ENCODE measurements at places on chromosomes 1 and 21.

- no peak for DNase-seq
These were observed 1685.4 kb downstream of the MRPL39 start for GRCh38 chr21:23921670-23922418.

DNA sequence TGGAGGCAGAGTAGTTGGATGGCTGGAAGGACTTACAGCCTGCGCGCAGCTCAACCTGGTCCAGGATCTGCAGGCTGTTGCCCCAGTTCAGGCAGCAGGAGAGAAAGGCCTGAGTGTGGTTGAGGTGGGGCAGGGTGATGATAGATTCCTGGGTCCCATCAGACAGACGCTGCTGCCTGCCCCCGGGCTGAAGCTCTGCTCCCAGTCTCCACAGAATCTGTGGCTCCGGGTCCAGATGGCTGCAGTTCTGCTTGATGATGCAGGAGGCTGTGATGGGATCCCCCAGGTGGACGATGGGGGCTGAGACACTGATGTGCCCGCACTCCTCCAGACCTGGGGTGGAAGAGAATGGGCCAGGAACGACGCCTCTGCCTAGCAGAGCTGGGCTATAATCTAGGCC lies 7.4 kb downstream of the CSF3R start:
- DNase-seq, result no peak

DNA sequence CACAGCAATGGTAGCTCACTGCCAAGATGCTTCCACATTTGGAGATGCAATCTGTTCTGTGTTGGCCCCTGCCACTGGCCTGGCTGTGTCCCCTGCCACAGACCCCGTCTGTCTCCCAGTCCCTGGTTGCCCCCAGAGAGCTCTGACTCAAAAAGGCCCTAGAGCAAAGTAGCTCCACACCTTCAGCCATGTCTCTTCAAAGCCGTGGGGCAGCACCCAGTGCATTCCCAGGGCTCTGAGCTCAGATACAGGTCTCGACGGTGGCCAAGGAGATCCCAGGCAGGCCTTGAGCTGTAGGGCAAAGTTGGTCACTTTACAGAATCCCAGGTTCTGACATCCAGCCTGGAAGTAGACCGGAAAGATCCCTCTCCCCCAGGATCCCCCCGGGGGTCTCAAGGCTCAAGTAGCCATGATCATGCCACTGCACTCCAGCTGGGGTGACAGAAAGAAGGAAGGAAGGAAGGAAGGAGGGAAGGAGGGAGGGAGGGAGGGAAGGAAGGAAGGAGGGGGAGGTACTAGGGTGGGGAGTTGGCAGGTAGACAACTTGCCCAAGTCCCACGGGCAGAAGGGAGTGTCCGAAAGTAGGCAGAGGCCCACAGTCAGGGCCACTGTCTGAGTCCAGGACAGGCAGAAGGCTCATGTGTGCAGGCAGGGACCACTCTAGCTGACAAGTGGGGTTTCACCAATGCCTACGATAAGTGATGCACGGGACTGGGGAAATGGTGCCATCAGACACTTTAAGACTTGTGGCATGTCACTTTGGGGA lies 4.8 kb upstream of the ARF1 start:
- DNase-seq, result no peak

GRCh38 chr21:44626673-44627143 lies at the start of gene KRTAP10-9:
Gene KRTAP10-9 (plus strand): TSS chr21:44627093. CDS start chr21:44627172, 79 bp downstream.
- no peak for DNase-seq

DNA sequence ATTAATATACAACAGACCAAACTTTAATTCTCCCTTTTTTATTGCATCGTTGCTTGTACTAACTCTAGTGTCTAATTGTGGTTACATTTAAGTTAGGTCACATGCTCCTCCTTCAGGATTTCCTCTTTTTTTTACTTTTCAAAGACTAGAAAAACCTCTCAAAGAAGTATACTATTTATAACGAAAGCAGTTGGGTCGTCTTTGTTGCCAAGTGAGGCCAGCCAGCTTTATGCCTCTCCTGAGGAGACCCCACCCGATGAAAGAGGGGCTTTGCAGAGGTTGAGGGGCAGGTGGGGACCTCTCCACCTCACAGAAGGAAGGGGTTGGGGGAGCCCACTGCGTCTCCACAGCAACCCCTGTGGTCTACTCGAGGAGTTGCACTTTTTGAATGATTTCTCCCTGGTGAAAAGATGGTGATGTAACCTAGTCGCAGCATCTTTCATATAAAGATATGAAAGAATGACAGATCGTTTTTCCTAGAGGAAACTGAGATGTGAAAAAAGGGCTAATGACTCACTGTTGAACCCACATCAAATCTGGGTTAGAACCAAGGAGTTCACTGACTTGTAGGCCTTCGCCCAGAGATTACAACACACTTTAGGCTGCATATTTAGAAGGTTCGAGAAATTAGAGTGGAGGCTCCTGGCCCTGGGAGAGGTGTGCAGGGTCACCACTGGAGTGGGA lies 6.4 kb downstream of the TGFB2 start:
- DNase-seq, result no peak

- no peak for DNase-seq
These were observed 59.6 kb downstream of the CAMK2N1 start for GRCh38 chr1:20426371-20426770.

- no peak for DNase-seq
These were observed 88.8 kb downstream of the STUM start for GRCh38 chr1:226637147-226637935.

- no peak for DNase-seq
These were observed 18.2 kb downstream of the CRYZ start for GRCh38 chr1:74714429-74715235.

DNA sequence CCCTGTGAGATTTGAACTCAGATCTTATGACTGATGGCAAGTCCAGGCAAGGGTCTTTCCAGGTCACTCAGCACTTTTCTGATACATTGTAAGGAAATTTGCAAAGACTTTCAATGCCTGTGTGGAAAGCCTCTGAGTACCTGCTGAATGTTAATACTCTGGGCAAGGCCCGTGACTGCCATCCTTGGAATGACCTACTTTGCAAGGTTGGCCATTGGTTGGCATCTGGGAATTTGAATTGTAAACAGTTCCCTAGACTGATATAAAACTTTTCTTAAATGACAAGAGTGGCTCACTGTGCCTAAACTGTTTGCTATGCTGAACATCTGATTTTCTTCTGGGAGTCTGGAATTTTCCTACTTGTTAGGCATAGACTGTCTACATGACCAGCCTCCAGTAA lies 57.1 kb downstream of the CD2 start:
- no peak for DNase-seq

- DNase-seq, result no peak
These were observed 12.7 kb upstream of the SDHB start for GRCh38 chr1:17066361-17067068.

GRCh38 chr1:48003741-48004531 lies 6.8 kb upstream of the TRABD2B start:
- DNase-seq, result peak; percentile 64

GRCh38 chr1:85319491-85319890 lies 43.1 kb upstream of the BCL10 start:
- DNase-seq, result no peak

- DNase-seq, result no peak
These were observed 273.2 kb downstream of the USP25 start for GRCh38 chr21:16002874-16003466.

GRCh38 chr21:38959692-38960061 lies 153.9 kb downstream of the ETS2 start:
- DNase-seq, result no peak

DNA sequence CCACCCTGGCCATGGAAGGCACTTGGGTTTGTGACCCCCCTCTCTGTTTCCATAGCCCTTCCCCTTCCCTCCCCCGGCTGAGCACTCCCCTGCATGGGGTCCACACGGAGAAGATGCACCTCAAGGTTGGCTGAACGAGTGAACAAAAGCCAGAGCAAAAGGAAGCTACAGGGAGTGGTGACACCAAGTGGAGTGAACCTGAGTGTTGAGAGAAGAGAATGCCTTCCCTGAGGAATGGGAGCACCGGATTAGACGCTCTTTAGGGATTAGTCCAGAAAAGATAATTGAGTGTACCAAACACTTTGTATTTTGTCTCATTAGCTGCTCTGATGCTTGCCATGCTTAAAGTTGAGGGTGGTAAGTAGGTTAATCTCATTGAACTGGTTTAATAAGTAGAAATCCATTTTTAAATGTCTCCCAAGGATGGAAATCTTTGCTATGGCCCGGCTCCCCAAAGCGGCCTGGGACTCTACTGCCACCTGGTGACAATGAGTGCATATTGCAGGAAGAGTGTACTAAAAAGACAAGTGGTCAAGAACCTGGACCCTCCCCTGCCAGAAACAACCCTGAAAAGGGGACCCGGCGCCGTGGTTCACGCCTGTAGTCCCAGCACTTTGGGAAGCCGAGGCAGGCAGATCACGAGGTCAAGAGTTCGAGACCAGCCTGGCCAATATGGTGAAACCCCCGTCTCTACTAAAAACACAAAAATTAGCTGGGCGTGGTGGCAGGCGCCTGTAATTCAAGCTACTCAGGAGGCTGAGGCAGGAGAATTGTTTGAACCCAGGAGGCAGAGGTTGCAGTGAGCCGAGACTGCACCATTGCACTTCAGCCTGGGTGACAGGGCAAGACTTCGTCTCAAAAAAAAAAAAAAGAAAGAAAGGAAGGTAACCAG lies 150.6 kb upstream of the ZC3H12A start:
- no peak for DNase-seq

GRCh38 chr21:44874497-44875315 lies 1.2 kb upstream of the PTTG1IP start:
- DNase-seq, result no peak

DNA sequence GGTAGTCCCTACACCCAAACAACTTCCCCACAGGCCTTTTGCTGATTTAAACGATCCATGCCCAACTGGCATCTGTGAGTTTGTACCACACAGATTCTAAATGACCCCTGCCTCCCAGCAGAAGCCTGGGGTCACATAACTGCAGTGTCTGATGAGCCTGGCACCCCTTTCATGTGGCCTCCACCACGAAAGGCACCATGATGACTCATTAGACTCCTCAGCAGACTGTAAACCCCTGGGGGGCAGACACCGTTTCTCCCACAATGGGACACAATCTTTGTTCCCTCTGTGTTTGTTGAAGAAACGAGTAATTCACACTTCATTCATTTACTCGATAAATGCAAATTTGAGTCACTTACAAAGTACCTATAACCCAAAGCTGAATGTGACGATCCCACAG lies 81.6 kb downstream of the CCDC185 start:
- DNase-seq, result no peak

DNA sequence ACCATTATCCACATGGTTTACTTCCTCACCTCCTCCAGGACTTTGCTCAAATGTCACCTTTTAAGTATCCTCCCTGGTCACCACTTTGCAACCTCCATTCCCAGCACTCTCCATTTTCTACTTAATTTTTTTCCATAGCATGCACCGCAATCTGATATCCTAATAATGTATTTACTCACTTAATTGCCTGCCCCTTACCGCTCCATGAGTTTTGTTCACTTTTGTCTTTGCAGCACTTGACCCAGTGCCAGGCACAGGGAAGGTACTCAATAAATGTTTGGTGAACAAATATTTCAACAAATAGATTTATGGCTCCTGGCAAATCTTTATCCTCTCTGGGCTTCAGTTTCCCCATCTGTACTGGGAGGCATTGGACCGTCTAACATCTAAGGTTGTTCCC lies 53.6 kb downstream of the UBE2T start:
- DNase-seq, result peak; percentile 75

- no peak for DNase-seq
These were observed 122.0 kb downstream of the BEND5 start for GRCh38 chr1:48654606-48655210.

- peak; percentile 82 for DNase-seq
These were observed 10.6 kb downstream of the TXNIP start for GRCh38 chr1:145985502-145986439.

GRCh38 chr1:19923953-19924346 lies 533 bp upstream of the PLA2G2E start:
- no peak for DNase-seq

DNA sequence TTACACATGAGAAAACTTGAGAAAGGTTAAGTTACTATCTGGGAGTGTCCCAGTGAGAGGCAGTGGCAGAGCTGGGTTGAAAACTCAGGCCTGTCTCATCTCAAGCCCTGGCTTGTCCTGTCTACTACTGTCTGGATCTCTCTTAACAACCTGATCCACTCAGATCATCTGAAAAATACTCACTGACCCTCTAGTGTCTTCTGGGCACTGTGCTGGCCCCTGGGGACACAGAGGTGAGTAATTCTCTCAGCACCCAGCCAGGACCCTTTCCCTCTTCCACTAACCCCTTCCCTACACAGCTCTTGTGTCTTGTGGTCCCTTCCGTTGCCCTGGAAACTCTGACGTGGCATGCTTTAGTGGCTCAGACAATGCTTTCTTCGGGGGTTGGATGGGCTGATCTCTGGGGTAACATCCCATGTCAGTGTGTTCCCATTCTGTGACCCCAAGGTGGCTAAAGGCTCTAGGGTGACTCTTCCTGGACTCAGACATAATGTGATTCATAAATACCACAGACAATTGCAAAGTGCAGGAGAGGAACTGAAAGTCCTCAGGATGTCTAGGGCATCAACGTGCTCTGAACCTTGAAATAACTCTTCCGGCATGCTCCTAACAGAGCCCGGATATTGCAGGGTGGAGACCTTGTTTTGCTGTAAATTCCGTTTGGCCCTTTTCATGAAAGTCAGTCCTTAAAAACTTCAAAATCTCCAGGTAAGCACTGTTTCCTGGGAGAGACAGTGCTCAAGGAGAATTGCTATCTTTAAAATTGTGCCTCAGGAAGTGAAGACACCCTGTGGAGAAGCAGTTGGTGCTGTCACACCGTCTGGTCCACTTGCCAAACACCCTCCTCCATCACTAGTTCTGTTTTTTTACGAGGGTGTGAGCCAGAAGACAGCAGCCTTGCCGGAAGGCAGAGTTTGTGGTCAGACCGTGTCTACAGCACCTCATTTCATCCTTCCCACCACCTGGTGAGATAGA lies 4.0 kb downstream of the SHISAL2A start:
- no peak for DNase-seq

- DNase-seq, result no peak
These were observed 33.1 kb downstream of the LTN1 start for GRCh38 chr21:28959367-28960099.

DNA sequence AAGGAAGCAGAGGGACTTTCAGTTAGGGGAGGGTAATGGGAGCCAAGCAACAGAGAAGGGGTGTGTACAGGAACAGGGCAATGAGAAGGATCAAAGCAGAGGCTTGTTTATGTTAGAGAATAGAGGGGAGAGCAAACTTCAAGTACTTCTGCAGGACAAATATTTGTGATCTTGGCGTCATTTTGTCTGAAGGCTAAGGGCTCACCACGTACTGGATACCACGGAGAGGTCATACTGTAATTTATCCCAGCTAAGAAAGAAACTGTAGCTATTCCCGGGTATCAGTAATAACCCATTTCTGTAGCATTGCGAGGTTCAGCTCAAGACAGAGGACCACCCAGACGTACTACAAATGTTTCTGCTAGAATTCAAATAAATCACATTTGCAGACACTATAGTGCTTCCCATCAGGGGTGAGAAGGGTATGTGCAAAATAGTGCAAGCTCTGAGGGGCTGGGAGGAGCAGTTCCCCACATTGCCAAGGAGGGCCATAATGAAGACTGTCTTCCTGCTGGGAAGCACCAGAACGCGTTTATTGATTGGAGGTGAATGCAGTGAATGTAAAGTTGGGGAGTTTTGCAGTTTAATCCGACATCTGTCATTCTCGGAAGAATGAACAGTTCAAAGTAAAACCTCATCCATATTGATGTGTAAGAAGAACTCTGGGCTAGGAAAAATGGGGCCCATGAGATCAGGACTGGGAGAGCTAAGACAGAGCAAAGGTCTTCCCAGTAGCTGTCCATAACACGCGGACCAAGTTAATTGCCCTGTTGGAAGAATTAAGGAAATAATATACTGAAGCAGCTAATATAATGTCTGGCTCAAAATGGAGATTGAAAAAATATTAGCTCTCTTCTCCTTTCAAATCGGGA lies 136.9 kb downstream of the RWDD3 start:
- DNase-seq, result peak; percentile 5

- no peak for DNase-seq
These were observed 95.9 kb downstream of the USP25 start for GRCh38 chr21:15825700-15826099.
